ENCODE measurements at places on chromosomes 4 and X.
A peak's percentile ranks its signal among the peaks of the same experiment; 100 is the strongest.

DNA sequence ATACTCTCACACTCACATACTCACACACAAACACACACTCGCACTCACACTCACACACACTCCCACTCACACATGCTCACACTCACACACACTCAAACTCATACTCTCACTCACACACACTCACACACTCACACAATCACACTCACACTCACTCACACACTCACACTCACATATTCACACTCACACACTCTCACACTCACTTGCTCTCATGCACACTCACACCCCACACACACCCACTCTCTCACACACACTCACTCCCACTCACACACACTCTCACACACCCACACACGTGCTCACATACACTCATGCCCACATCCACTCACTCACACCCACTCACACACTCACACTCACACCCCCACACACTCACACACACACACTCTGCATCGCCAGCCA is 4.9 kb upstream of the ATP2B3 start:
- H3K27ac ChIP-seq: no peak overlapping the region
- no peaks in the 10 kb centered on the region for H3K36me3 ChIP-seq
- no peak for ATAC-seq
- H3K4me3 ChIP-seq: no peak overlapping the region
- H3K27me3 ChIP-seq: peaks cover 13% of the 10 kb centered on the region

- no peaks in the 10 kb centered on the region for H3K27me3 ChIP-seq
- no peak for ATAC-seq
- no peak overlapping the region for H3K4me3 ChIP-seq
These were observed 14.1 kb downstream of the CTBP1 start for GRCh38 chr4:1234811-1235292.

DNA sequence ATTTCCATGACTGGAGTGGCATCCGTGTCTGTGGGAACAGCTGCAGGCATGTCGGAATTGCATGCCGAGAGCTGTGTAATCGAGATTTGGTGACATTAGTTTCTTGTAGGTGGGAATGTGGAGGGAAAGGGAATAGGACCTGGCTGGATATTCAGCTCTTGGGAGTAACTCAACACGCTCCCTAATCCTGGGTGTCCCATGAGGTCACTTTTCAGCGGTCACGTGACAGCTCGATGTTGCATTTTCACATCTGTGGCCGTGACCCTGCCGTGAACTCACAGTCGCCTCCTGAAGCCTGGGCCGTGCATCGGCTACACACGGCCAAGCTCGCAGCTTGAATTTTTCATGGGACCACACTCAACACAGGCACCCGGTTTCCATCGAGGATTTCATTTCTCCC is 25.8 kb upstream of the PSAPL1 start:
- ATAC-seq: no peak
- no peaks in the 10 kb centered on the region for H3K4me1 ChIP-seq
- H3K27me3 ChIP-seq: no peaks in the 10 kb centered on the region
- no peak overlapping the region for H3K27ac ChIP-seq
- no peaks in the 10 kb centered on the region for H3K36me3 ChIP-seq
- H3K4me3 ChIP-seq: no peak overlapping the region

- H3K4me1 ChIP-seq: no peaks in the 10 kb centered on the region
- no peak overlapping the region for H3K27ac ChIP-seq
- no peaks in the 10 kb centered on the region for H3K36me3 ChIP-seq
- H3K27me3 ChIP-seq: no peaks in the 10 kb centered on the region
These were observed 11.1 kb upstream of the IRAK1 start for GRCh38 chrX:154030715-154031305.

- no peaks in the 10 kb centered on the region for H3K27me3 ChIP-seq
- ATAC-seq: no peak
These were observed 599.3 kb downstream of the RAPGEF2 start for GRCh38 chr4:159702200-159702599.

DNA sequence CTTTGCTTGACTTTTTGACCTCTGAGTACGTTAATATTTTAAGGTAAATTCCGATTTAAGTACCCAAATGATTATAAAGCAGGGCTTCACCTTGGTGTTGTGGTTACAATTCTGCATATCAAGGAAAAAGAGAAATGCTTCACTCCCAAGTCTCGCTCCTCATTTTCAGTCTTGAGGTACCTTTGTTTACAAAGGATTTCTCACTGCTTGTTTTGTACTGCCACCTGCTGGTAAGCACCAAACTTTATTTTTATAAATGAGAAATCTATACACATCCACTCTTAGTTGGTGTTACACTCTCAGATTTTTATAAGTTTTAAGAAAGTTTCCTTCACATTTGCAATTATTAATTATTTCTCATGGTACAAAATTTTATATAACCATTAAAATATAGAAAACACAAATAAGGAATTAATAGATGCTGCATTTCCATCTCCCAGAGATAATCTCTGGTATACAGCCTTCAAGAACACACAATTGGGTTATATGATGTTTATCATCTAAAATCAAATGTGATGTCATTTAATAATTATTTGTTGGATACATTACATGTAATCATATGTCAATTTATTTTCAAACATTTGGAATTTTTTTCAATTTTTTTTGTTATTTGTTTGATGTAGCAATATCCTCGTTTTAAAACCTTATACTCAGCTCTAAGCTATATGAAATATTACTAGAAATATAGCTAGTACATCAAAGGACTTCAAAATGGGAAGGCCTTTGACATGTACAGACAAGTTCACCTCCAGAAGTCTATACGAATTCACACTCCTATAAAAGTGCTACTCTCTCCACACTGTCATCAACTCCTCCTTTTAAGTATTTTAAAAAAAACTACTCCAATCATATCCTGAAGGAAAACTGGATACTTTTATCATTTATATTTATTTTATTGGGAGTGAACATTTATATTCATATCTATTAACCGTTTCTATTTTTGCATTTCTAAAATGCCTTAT is 179.9 kb downstream of the KCNIP4 start:
- no peak for ATAC-seq
- no peaks in the 10 kb centered on the region for H3K4me1 ChIP-seq
- H3K27me3 ChIP-seq: no peaks in the 10 kb centered on the region
- no peaks in the 10 kb centered on the region for H3K36me3 ChIP-seq
- no peak overlapping the region for H3K27ac ChIP-seq

DNA sequence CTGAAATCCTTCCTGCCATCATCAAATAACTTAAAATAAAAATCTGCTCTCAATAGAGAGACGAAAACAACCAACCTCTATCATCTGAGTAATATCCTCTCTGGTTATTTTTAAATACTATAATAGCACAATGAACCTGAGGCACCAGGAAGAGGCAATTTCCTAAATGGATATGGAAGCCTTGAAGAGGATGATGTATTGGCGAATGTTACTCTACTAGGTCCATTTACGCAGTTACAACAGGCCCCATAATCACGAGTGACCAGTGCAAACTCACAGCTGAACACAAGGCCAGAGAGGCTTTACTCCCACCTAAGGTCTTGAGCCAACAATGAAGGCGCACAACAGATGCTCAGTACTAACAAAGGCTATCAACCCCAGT is 678.8 kb upstream of the NR3C2 start:
- H3K27me3 ChIP-seq: no peaks in the 10 kb centered on the region
- no peak overlapping the region for H3K4me3 ChIP-seq
- H3K36me3 ChIP-seq: no peaks in the 10 kb centered on the region
- H3K27ac ChIP-seq: no peak overlapping the region

- H3K27ac ChIP-seq: no peak overlapping the region
- peaks cover 6% of the 10 kb centered on the region for H3K4me1 ChIP-seq
- peak overlapping the region; percentile 83 for H3K4me3 ChIP-seq
- H3K36me3 ChIP-seq: peaks cover 5% of the 10 kb centered on the region
These were observed 1.5 kb downstream of the DGKQ start for GRCh38 chr4:971666-972500.

DNA sequence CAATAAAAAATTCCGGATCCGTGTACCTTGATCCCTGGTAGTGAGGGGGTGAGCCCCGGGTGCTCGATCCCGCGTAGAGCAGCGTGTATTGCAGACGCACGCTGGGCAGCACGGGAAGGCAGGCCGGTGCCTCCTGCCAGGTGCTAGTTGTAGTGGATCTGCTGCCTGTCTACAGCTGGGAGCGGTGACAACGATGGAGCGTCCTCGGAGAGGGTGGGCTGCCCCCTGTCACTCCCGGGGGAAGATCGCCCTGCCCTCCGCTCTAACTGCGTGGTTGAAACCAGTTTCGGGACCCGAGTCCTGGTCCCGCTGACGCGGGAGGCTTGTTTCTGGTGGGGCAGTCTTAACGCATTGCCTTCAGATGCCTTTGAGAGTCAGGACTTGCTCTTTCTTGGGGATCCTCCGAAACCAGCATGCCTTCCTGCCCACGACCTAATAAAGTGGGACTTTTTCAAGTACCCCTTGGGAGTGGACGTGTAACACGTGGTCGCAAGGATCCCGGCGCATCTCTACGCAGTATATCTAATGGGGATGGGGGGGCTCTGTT is 2.7 kb upstream of the NKX6-1 start:
- no peak for ATAC-seq
- peak overlapping the region; percentile 94 for H3K27ac ChIP-seq
- peaks cover 72% of the 10 kb centered on the region for H3K27me3 ChIP-seq
- H3K36me3 ChIP-seq: no peaks in the 10 kb centered on the region
- H3K4me1 ChIP-seq: no peaks in the 10 kb centered on the region

GRCh38 chrX:153726286-153727122 is 1.8 kb downstream of the ABCD1 start:
- no peak overlapping the region for H3K4me3 ChIP-seq
- H3K27ac ChIP-seq: peak overlapping the region; percentile 89
- no peaks in the 10 kb centered on the region for H3K36me3 ChIP-seq
- no peaks in the 10 kb centered on the region for H3K27me3 ChIP-seq
- peak; percentile 8 for ATAC-seq

GRCh38 chr4:141501931-141502330 is 134.5 kb upstream of the IL15 start:
- H3K4me1 ChIP-seq: no peaks in the 10 kb centered on the region
- H3K4me3 ChIP-seq: no peak overlapping the region
- H3K27ac ChIP-seq: no peak overlapping the region
- no peaks in the 10 kb centered on the region for H3K36me3 ChIP-seq
- H3K27me3 ChIP-seq: no peaks in the 10 kb centered on the region

- no peaks in the 10 kb centered on the region for H3K36me3 ChIP-seq
- no peak overlapping the region for H3K27ac ChIP-seq
- no peaks in the 10 kb centered on the region for H3K27me3 ChIP-seq
- no peak for ATAC-seq
- H3K4me3 ChIP-seq: no peak overlapping the region
These were observed 43.4 kb downstream of the HTRA3 start for GRCh38 chr4:8312976-8313375.

DNA sequence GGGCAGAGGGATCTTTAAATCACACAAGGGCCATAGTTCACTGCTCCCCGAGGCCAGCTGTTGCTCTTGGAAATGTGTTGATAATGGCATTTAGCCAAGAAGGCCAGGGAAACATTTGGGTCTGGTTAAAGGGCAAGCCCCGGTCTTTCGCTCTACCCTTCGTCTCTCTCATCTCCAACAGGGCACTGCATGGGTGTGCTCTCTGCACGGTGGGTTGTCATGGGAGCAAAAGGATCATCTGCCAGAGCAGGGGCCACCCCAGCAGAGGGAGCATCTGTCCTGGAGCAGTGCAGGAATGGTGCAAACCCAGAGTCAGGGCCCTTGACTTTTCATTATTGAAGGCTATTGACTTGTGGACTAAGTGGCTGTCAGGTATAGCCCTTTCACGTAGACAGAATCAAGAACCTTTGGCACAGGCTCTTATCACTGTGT is 22.7 kb upstream of the PGRMC2 start:
- no peak overlapping the region for H3K27ac ChIP-seq
- no peaks in the 10 kb centered on the region for H3K36me3 ChIP-seq
- no peak for ATAC-seq
- no peaks in the 10 kb centered on the region for H3K27me3 ChIP-seq

DNA sequence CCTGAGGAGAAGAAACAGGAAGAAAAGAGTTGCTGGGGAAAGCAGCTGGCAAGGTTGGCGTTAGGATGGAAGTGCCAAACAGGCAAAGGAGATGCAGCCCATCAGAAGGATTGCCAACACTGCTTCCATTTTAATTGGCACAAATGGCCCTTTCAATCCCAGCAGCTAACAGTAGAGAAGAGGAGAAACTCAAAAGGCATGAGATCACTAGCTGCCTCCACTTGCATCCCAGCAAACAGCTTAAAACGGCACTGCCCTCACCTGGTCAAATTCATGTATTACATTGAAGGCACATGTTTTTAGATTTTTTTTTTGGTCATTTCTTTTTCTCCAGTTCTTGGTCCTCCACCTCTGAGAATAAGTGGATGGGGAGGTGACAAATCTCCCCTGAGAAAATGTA is 14.9 kb upstream of the LOC101059915 start:
- no peak overlapping the region for H3K4me3 ChIP-seq
- H3K36me3 ChIP-seq: no peaks in the 10 kb centered on the region
- ATAC-seq: no peak
- H3K27ac ChIP-seq: no peak overlapping the region

DNA sequence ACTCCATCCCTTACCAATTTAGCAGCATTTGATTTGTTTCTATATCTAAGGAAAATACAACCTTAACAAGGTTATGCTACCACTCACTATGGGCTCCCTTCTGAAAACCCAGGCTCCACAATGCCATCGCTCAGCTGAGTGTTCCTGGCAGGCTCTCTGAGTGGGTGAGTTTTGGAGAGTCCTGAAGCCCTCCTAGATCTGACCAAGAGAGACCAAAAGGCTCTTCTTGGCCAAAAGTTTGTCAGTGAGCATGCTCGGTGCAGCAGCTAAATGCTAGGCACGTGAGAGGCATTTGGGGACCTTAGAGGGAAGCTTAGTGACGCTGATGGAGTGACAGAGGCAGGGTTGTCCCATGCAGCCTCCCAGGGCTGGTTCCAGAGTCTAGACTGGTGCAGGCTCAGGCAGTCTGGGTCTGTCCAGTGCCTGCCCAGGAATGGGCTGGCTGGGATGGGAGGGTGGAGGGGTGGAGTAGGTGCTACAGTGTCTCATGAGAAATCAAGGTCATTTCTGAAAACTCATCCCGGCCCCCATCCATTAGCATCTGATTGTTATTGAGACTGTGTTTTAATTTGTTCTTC is 346.8 kb downstream of the NR3C2 start:
- peaks cover 7% of the 10 kb centered on the region for H3K36me3 ChIP-seq
- H3K4me3 ChIP-seq: no peak overlapping the region
- H3K27me3 ChIP-seq: no peaks in the 10 kb centered on the region
- ATAC-seq: no peak
- no peak overlapping the region for H3K27ac ChIP-seq
